ENCODE measurements at places on chromosomes 5 and 9.

- no peak for DNase-seq
These were observed 131.6 kb downstream of the PRDM6 start for GRCh38 chr5:123220621-123221146.

- no peak for DNase-seq
These were observed 264.7 kb downstream of the SLIT3 start for GRCh38 chr5:169036079-169036805.

GRCh38 chr9:117021906-117022305, 334.8 kb downstream of the TRIM32 start:
- no peak for DNase-seq

GRCh38 chr9:128055344-128056040, 11.6 kb downstream of the NAIF1 start:
- DNase-seq, result no peak

DNA sequence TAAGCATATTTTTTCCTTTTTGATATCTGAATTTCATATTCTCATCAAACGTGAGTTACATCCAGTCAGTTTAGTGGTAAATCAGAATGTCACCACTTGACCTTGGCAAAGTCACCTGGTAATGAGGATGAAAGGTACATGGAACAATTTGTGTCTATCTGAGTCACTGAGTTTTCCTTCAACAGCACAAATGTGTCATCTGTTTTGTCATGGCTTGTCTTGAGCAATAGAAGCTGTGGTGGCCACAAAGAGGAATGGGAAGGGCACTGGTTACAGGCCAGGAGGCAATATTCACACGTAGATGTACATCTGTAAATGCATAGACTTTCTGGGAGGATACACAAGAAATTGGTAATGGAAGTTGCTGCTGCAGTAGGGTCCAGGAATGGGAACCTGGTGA, 8.4 kb upstream of the ZNF474 start:
- DNase-seq, result no peak

- no peak for DNase-seq
These were observed 22.9 kb upstream of the ABCA1 start for GRCh38 chr9:104950838-104951237.

GRCh38 chr5:181028032-181028819, 11.8 kb upstream of the BTNL9 start:
- DNase-seq, result no peak

DNA sequence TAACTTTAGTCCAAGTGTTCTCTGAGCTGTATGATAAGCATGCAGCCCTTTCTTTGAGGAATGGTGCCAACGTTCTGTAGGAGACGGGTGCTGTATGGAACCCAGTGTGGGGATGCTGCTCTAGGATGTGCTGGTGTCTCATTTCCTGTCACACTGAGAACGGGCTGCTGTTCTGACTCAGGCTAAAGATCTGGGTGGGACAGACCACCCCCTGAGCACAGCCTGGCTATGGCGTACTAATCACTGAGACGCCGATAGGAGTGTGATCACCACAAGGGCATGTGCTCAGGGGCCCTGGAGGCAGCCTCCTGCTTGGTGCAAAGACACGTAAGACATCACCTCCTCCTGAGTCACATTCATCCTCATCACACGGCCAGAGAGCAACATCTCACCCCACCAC, 240.4 kb downstream of the IRX2 start:
- DNase-seq, result no peak

DNA sequence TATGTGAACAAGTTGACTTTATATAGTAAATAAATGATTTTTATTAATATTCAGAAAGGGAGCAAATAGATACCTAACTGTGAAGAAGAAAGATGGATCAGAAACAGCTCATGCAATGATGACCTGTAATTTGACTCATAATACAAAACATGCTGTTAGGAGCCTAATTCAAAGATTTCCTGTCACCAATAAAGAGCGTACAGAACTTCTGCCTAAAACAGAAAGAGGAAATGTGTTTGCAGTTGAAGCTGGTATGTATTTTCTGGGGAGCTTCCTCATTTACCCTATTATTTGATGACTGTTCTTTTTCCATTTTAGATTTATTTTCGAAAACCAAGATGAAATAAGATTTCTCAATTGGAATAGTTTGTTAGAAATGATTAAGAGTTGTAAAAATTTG, 11.4 kb downstream of the YTHDC2 start:
- no peak for DNase-seq
